Prostate gland (tissue), 2 donors: ENCODE measurements at places on chromosomes 3 and 15. TPM values are rescaled to one million over a fixed set of nuclear protein-coding genes. Genes with fewer than 3 reads are reported as not detected.

GRCh38 chr15:70726753-70727152 is 36.6 kb downstream of the UACA start:
- DNase-seq = no peak

DNA sequence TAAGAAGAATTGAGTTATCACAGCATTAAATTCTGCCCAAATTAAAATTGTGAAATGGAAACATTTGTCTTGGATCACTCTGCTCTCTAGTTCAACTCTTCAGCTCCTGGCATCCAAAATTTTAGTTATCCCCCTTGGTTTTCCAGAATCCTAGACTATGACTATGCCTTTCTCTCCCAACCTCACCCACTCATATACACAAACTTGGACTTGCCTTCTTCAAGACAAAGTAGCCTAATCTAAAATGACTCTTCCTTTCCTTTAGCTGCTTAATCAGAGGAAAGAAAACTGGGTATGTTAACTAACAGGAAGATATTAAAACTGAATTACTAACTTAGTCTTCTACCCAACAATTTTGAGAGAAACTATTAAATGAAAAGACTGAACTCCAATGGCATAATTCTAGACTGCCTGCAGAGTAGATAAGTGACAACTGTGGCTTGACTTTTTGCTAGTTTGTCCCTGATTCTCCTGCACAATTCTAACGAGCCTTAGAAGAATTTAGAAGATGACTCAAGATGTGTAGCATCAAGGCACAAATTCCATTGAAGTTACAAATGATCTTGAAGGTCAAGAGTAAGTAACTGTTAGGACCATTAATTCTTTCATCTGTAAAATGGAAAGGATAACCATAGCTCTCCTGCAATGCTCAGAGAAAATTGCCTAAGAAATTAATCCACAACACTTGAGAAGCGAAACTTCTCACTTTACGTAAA is 5.2 kb upstream of the GOLIM4 start:
- no peak for DNase-seq

DNA sequence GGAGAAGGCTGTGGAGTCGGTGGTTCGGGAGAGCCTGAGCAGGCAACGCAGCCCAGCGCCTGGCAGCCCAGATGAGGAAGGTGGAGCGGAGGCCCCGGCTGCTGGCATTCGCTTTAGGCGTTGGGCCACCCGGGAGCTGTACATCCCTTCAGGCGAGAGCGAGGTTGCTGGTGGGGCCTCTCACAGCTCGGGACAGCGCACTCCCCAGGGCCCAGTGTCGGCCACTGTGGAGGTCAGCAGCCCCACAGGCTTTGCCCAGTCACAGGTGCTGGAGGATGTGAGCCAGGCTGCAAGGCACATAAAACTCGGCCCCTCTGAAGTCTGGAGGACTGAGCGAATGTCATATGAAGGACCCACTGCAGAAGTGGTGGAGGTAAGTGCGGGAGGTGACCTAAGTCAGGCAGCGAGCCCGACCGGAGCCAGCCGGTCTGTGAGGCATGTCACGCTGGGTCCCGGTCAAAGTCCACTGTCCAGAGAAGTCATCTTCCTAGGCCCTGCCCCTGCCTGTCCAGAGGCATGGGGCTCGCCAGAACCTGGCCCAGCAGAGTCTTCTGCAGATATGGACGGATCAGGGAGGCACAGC is 26.7 kb downstream of the SYNM start:
- no peak for DNase-seq

- DNase-seq = no peak
Measured at GRCh38 chr3:46435081-46435726, 28.1 kb downstream of the CCRL2 start.

DNA sequence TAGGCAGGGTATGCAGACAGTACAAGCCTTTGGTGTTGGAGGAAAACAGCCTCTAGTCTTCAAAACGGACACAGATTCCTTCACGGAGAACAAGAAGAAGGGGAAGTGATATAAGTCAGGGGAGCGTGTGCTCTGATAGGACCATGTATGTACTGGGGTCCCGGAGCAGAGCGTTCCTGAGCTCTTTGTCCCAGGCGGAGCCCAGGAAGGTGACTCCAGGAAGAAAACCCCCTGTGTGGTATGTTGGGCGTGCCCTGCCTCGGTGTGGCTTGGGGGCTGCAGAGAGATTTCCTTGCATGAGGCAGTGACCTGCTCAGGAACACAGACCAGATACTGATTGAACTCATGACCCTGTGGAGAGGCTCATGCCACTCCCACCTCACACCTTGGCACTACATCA is 21.7 kb downstream of the MELTF start:
- DNase-seq = no peak

Gene COPG1
- 143 TPM for total RNA-seq

GRCh38 chr3:177525414-177525813 is 328.1 kb upstream of the TBL1XR1 start:
- no peak for DNase-seq

Gene DET1
- total RNA-seq = 6.9 TPM

DNA sequence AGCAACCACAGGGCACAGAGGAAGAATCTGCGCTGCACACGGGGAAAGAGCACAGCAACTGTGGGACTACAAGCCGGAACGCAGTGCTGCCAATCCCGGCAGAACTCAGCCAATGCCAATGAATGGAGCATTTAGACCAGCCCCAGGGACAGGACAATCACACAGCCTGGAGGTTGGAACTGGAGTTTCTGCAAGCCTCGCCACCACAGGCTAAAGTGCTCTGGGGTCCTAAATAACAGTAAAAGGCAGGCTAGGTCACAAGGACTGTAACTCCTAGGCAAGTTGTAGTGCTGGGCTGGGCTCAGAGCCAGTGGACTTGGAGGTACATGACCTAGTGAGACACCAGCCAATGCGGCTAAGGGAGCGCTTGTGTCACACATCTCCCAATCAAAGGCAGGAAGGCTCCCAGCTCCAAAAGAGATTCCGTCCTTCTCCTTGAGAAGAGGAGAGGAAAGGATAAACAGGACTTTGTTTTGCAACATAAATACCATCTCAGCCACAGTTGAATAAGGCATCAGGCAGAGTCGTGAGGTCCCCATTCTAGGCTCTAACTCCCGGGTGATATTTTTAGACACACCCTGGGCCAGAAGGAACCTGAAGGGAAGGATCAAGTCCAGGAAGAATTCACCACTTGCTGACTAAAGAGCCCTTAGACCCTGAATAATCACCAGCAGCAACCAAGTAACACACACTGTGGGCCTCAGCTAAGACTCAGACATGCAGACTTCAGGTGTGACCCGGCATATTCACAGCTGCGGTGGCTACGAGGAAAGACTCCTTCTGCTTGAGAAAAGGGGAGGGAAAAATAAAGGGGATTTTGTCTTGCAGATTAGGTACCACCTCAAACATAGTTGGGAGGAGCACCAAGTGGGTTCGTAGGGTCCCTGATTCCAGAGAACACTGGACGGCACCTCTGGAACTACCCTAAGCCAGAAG is 85.5 kb upstream of the XXYLT1 start:
- DNase-seq = no peak

DNA sequence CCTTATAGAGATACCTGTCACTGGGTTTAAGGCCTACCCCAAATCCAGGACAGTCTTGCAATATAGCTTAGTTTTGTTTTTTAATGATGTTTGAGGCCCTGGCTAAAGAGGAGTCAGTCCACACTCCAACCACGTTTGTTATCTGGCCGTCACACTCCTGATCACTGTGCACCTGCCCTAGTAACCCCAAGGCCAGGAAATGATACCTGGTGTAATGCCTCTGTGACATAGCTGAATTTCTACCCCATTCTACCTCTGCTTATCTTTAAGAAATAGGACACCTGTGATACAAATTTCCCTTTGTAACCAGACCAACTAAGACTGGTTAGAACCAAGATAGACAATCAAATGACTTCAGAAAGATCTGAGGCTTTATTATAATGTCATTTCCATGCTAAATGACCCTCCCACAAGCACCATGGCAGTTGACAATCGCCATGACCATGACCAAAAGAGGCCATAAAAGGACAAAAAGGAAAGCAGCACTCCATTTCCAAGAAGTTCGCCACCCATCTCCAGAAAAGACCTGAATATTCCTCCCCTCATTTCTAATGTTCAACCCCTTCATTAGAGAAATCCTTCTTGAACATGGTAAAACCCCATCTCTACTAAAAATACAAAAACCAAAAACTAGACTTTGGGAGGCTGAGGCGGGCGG is 4.8 kb upstream of the RTP3 start:
- DNase-seq = no peak

- no peak for DNase-seq
Measured at GRCh38 chr15:70876011-70876410, 16.2 kb downstream of the THAP10 start.

Gene ZNF620
- 4.0 TPM for total RNA-seq
